Dermis blood vessel endothelial cell (primary cell): ENCODE measurements at places on chromosomes 1 and 21. TPM values are rescaled to one million over a fixed set of nuclear protein-coding genes. Genes with fewer than 3 reads are reported as not detected.

The UBIAD1 gene
- total RNA-seq, result 12.3 and 12.8 TPM in 2 replicates

The KDM1A gene
- 108 and 119 TPM in 2 replicates for total RNA-seq

The PGBD5 gene
- total RNA-seq, result 0.19 and 0.51 TPM in 2 replicates

The MIXL1 gene
- total RNA-seq, result 0.05 TPM in 1 of 2 replicates, not detected in the other

The FCAMR gene
- total RNA-seq, result not detected in 2 replicates

The NBPF4 gene
- not detected in 2 replicates for total RNA-seq

The DISP3 gene
- total RNA-seq, result 0.09 TPM in 1 of 2 replicates, not detected in the other

The MYOG gene
- not detected in 2 replicates for total RNA-seq

The TNNI3K gene
- total RNA-seq, result not detected in 2 replicates

The DCDC2B gene
- total RNA-seq, result not detected in 2 replicates

The BARHL2 gene
- not detected in 2 replicates for total RNA-seq

The C1QA gene
- total RNA-seq, result not detected in 2 replicates

The ARL8A gene
- 32.7 and 40.5 TPM in 2 replicates for total RNA-seq

The CALML6 gene
- total RNA-seq, result 0.34 TPM in 1 of 2 replicates, not detected in the other

The RNU1-4 gene
- under 0.01 TPM in 2 replicates for total RNA-seq

The SNRNP40 gene
- total RNA-seq, result 116 and 131 TPM in 2 replicates

The FAM72C gene
- 0.34 and 1.7 TPM in 2 replicates for total RNA-seq

The CCDC185 gene
- total RNA-seq, result 0.17 TPM in 1 of 2 replicates, not detected in the other

The NAXE gene
- total RNA-seq, result 77.6 and 95.1 TPM in 2 replicates

The PTGFR gene
- 0.23 and 0.34 TPM in 2 replicates for total RNA-seq
